ENCODE measurements at places on chromosomes 4 and X.

- no peak for DNase-seq
These were observed 1.4 kb downstream of the ARHGAP24 start for GRCh38 chr4:85476381-85476780.

GRCh38 chrX:135494453-135494852, 26.0 kb upstream of the INTS6L start:
- DNase-seq, result no peak

GRCh38 chr4:163180090-163180489, 13.4 kb upstream of the NAF1 start:
- no peak for DNase-seq

GRCh38 chrX:122567911-122568310, 616.2 kb upstream of the GRIA3 start:
- DNase-seq, result no peak

DNA sequence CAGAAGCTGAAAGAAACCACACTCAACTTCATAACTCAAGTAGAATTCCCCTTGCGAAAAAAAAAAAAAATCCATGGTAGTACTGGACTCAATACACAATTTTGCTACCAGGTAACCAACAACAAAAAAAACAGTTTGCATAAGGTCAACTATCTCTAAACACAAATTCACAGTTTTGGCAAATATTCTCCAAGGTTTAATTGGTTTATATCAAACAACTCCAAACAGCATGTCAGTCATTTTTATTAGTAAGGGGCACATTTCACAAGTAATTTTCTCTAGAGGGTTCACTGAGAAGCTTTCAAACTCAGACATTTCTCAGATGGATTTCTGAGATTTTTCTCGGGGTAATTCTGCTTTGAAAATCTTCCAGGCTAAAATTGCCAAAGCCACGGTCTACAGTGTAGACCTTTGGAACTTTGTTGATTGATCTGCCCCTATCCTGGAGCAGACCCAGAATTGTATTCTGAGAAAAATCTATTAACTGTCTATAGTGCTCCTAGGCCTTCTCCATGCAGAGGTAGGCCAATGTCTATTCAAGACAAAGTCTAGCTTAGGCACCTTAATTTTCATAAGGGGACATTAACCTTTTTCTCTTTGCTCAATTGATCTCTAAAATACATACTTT, 73.7 kb upstream of the NFKB1 start:
- no peak for DNase-seq

- DNase-seq, result no peak
These were observed 96.2 kb upstream of the ANK2 start for GRCh38 chr4:112953262-112953661.

- DNase-seq, result no peak
These were observed 19.6 kb downstream of the ACSL1 start for GRCh38 chr4:184806229-184806550.

All from posterior vena cava (tissue), 2 donors.